Activated naive CD8-positive, alpha-beta T cell treated with anti-CD3 and anti-CD28 coated beads, Interleukin-2, amount 50 U/mL, for 16 hours (primary cell): ENCODE measurements at places on chromosomes 11 and 22.

DNA sequence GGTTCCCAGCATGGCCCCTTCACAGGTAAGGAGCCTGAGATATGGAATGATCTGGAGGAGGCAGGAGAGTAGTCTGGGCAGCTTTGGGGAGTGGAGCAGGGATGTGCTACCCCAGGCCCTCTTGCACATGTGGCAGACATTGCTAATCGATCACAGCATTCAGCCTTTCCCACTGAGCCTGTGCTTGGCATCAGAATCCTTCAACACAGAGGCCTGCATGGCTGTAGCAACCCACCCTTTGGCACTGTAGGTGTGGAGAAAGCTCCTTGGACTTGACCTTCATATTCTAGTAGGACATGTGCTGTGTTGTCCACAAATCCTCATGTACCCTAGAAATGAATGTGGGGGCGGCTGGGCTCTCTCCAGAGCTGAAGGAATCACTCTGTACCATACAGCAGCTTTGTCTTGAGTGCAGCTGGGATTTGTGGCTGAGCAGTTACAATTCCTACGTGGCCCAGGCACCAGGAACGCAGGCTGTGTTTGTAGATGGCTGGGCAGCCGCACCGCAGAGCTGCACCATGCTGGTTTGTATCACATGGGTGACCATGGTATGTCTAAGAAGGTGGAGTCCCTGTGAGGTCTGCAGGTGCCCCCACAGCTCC, 21.8 kb upstream of the PPP6R3 start:
- DNase-seq: no peak

- no peak for DNase-seq
Measured at GRCh38 chr11:99632969-99633368, 612.2 kb downstream of the CNTN5 start.

- DNase-seq: no peak
Measured at GRCh38 chr11:119363851-119364590, 17.5 kb downstream of the USP2 start.

DNA sequence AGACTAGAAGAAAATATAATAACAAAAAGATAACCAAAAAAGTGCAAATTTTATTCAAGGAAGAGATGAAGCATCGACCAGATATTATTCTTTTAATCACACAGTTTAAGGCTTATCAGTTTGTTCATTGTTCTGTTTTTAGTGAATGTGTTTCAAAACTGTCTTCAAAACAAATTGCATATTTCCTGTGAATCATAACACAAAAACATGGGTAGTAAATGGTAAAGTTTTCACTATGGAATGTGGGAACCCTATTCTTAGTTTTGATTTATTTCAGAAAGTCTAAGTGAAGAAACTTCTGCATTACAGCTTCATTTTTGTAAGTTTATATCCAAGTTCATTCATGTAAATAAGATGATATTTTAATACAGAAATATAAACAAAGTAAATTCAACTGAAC, 207.6 kb upstream of the LUZP2 start:
- no peak for DNase-seq

DNA sequence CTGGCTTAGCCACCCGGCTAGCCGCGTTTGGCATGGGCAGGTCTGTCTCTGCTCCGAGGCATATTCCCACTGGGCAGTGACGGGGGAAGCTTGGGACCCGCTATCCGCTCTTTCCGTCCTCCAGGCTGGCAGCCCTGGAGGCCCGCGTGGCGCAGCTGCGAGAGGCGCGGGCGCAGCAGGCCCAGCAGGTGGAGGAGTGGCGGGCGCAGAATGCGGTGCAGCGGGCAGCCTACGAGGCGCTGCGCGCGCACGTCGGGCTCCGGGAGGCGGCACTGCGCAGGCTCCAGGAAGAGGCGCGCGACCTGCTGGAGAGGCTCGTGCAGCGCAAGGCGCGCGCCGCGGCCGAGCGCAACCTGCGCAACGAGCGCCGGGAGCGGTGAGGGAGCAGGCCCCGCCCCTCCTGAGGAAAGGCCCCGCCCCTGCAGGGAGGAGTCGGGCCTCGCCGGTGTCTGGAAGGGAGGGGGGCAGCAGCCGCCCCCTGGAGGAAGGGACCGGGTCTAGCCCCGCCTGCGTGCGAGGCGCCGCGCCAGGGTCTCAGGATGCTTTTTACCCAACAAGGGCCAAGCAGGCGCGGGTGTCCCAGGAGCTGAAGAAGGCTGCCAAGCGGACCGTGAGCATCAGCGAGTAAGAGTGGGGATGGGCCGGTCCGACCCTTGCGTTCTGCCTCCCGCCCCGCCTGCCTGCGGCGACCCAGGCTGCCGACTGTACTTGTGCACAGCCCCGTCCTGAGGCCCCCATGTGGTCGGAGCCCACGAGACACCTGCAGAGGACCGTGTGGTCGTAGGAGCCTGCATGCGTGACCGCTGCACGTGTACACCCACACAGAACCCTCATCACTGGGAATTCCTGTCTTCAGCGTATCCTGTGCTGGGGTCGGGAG, 7.9 kb downstream of the ATG16L2 start:
- peak; percentile 68 for DNase-seq

DNA sequence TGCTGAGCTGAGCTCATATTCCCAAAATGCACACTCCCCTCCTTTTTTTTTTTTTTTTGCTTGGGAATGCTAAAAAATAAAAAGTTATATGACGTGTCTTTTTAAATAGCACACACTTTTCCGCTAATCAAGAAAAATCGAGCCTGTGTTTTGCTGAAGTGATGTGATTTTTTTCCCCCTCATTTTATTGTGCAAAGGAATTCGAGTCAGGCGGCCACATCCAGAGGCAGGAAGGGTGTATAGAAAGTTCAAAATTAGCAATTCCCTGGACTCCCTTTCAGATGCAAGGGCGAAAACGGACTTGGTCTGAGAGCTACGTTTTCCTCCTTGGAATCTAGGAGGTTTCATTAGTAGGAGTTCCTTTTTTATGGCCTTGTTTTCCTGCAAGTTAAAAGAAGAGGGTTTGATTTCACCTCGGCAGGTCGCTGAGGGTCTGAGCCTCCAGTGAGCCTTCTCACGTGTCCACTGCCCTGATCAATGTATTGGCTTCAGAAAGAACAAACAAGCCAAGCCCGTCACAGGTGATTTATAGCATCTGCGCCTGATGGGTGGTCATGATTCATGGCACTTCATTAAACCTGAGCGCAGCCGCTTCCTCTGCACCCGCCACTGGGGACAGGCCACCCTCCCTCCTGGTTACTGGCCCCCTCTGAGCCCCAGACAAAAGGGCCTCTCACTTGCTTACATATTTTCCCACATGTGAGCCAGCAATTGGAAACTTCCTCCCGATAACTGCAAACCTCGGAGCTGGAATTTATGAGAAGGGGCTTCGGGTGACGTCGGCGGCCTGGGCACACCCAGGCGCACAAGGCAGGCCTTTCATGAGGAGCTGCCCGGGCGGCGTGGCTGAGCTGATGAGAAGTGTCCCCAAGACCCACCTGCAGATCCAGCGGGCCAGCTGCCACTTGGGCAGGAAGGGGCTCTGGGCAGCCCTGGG, 64.4 kb upstream of the LINC01488 start:
- DNase-seq: no peak

- no peak for DNase-seq
Measured at GRCh38 chr22:49237279-49237678, 590.4 kb downstream of the BRD1 start.

GRCh38 chr22:24553597-24554312, 1.2 kb downstream of the GUCD1 start:
- no peak for DNase-seq

- DNase-seq: no peak
Measured at GRCh38 chr11:118058311-118059245, 18.3 kb upstream of the TMPRSS4 start.

- no peak for DNase-seq
Measured at GRCh38 chr11:70610566-70611565, 212.5 kb downstream of the CTTN start.

DNA sequence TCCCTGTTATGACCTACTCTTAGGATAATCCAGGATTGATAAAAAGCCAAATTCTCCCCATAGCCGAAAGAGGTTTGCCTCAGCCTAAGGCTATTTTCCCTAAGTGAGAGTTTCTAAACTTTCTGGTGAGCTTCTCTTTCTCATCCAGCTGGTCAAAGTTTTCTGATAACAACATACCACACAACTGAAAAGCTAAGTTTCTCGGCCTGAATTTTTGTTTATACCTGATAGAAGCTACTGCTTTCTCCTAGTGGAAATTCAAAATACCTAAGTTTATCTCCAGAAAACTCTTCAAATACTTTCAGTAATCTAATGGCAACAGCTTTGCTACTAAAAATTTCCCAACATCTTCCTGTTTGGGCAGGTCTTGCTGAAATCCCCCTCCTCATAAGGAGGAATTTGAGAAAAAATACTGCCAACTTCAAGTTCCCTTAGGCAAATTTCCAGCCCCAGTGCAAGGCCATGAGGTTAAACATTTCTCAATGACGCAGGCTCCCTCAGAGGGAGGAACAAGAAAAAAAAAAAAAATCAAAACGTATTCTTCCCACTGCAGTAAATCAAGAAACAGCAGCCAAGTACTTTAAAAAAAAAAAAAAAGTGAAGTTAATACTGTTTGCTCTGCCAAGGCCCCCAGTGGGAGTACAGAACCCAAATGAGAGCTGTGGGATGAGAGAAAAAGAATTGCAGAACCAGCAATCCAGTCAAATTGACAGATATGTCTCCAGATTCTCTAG, 127.0 kb downstream of the MRTFA start:
- DNase-seq: no peak

GRCh38 chr11:44179173-44179572, 83.7 kb downstream of the EXT2 start:
- DNase-seq: no peak

DNA sequence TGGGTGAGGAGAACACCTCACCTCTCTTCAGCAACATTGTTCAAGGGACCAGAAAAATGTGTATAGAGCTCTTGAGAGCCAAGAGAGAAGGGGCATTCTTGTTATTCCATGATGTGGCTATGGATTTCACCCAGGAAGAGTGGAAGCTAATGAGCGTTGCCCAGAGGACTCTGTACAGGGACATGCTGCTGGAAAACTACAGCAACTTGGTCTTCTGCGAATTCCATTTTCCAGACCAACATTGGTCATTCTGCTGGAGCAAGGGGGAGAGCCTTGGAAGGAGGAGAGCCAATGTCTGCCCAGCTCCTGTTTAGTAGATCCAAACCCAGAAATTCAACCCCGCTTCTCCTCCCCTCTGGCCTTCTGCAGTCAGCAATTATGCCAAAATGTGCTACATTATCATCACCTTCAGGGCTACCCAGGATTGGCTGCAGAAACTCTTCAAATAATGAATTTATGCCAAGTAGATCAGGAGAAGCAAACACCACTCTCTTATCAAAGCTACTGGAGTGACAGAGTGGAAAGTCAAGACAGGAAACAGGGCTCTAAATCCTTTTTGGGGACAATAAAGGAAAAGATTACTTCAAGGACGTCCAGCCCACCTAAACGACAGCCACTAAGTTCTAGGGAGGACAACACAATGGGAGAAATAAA, 707.5 kb upstream of the LUZP2 start:
- no peak for DNase-seq

DNA sequence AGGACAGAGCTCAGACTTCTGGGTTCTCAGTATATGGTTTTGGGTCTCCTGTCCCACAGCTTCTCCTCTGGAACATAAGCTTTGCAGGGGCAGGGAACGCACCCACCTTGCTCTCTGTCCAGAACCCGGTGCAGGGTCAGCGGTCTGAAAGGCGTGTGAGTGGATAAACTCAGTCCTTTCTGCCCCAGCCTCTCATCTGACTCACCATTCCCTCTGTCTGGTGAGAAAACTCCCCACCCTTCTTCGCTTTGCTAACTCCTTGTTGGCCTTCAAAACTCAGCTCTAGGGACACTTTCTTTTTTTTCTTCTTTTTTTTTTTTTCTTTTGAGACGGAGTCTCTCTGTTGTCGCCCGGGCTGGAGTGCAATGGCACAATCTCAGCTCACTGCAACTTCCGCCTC, 68.9 kb upstream of the NUP50 start:
- DNase-seq: no peak

- no peak for DNase-seq
Measured at GRCh38 chr11:24598641-24599040, 101.8 kb downstream of the LUZP2 start.

DNA sequence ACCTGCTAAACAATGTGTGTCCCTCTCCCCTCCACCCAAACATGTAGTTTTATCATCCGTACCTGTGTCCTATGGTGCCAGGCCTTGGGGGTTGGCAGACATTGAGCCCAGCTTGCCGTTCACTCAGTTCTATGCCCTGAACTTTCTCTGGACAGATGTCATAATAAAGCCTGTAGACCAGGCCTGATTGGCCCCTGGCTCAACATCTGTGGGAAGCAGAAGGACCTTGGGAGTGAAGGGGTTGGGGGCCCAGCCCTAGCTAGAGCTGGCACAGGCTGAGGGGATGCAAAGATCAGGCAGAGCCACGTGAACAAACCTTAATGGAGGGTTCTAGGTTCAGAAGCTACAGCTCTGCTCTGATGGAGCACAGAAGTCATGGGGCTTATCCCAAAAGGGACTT, 600.6 kb downstream of the BUD13 start:
- no peak for DNase-seq

- no peak for DNase-seq
Measured at GRCh38 chr11:11291041-11292015, 61.7 kb downstream of the CSNK2A3 start.

DNA sequence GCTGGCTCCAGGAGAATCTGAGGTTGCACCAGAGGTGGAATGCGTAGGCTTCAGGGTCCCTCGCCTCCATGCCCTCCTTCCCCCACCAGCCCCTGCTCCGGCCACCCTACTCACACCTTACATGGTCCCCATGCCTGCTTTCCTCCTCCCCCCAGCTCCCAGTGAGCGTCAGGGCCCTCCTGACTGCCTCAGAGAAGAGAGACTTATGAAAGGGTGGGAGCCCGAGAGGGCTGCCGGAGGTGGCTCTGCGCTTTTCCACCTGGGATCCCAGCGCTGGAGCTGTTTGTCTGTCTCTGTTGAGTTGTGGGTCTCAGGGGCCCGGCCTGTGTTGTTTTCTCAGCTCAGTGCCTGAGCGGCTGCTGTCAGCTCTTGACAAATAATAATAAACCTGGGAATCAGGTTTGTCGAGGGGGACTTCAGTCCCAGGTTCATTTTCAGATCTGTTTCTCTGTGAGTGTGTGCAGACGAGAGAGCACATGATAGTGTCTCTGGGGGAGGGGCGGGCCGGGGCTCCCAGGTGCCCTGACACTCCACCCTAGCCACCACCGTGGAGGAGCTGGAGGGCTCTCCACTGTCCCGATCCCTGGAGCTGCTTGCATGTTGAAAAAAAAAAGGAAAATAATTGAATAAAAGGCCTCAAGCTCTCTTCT, 153.7 kb downstream of the FEZ1 start:
- no peak for DNase-seq

DNA sequence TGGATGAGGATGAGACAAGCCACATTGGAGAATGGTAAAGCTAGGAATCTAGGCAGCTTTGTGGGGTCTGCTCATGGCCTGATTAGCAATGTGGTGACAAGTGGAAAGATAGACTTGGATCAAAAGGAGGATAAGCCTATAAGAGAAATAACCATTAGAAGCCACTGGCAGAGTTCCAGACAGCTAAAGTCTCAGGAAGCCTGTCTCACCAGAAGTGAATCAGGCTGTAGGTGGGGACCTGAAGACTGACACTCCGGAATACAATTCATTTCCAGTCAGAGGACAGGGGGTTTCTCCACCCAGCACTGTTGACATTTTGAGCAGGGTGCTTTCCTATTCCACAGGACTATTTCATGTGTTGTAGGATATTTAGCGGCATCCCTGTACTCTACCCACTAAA, 129.7 kb downstream of the ARHGAP42 start:
- DNase-seq: no peak
